ENCODE measurements at places on chromosomes 7 and 10.

GRCh38 chr10:60048091-60048501 lies 141.7 kb upstream of the CCDC6 start:
- DNase-seq = no peak

DNA sequence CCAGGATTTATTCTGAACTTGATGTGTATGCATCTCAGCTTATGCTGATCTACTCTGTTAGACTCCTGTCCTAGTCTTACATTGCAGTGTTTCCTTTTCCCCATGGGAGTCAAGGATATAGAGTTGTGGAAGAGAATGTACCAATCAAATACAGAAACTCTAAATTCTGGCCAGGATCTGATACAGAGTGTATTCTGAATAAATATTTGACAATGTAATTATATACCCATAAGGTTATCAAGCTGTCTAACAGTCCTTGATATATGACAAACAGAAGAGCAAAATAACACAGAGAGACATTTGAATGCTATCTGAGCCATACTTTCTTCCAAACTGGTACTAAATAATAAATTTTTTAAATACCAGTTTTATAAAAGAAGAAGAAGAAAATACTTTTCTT lies 116.8 kb downstream of the ETV1 start:
- DNase-seq = no peak

DNA sequence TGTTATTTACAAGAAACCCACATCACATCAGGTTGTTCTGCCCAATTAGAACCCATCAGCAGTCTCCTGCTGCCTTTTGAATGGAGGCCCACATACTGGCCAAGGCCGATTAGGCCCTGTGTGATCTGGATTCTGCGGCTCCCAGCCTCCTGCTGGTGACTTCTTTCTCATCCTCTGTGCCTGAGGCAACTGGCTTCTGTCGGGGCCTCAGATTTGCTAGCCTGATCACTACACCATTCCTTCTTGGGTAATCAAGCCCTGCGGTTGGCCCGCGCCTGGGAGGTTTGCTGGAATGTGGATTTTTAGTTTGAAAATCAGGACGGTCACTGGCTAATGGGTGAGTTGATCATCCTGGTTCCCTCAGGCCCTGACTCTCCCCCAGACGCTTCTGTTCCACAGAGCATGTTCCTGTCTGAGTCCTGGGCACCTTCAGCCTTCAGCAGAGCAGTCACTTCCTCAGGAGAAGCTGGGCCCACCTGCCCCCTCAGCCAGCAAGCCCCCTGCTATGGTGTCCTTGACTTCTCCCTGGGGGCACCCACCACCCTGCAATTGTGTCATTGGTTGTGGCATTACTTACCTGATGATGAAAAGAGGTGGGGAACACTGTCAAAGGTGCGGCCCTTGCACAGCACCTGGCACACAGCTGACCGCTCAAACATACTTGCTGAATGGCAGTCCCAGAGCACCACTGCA lies 207.6 kb downstream of the PHTF2 start:
- no peak for DNase-seq

GRCh38 chr7:151869455-151869854 lies 7.5 kb downstream of the PRKAG2 start:
- no peak for DNase-seq

DNA sequence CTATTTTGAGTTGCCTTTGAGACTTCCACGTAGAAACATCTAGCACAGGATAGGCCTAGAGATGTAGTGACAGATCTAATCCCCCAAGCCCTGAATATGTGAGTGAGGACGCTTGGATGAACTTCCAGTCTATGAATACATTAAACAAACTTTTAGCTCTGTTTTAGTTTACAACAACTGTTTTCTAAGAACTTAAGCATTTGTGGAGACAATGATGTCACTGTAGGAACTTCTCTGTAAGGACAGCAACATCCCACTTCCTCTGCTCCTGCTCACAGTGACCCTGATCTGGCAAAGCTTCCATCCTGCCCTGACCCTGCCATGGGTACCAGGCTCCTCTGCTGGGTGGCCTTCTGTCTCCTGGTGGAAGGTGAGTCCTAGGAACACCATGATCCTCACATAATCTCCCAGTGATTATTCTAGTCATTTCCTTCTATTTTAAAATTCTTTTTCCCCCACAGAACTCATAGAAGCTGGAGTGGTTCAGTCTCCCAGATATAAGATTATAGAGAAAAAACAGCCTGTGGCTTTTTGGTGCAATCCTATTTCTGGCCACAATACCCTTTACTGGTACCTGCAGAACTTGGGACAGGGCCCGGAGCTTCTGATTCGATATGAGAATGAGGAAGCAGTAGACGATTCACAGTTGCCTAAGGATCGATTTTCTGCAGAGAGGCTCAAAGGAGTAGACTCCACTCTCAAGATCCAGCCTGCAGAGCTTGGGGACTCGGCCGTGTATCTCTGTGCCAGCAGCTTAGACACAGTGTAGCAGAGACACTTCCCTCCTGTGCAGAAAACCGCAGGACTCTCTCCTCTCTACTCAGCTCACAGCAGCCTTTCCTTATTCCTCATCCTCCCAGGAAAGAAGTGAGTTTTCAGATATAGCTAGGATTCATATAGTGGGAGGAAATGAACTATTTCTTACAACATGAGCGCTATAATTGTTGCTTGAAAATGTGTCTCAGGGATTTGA lies 194.4 kb upstream of the PRSS1 start:
- no peak for DNase-seq

GRCh38 chr7:54615-55014 lies 137.8 kb upstream of the FAM20C start:
- no peak for DNase-seq

GRCh38 chr10:5927306-5927705 lies 37.3 kb downstream of the FBH1 start:
- DNase-seq = no peak

DNA sequence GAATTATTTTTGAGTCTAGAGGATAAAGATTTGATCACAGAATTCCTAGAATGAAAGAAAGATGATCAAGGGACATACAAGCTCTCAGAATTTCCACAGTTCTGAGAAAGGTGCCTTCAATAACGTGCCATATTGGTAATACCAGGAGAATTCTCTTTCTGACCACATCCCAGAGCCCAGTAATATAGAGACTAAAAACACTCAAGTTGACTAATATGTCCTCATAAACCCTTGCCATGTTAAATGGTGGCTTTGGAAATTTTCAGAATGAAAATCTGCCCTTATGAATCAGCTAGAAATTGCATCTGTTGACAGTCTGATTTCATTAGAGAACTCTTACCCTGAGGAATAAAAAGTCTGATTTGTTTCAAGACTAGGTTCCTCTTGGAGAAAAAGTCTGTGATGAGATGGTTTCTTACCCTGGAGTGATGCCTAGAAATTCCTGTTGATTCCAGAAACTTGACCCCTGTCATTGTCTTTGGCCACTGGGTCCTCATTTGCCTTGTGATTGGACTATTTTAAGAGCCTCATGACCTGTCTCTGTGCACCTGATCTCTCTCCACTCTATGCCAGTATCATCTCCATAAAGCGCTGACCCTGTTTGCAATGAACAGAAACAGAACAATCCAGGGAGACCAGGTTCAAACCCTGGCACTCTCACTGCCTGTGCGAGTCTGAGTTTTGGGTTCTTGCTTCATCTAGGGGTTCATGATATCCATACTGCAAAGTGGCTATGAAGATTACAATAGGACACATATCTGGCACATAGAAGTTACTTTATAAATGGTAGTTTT lies 3.3 kb downstream of the IL2RA start:
- no peak for DNase-seq

Data from Ammon's horn (tissue), 1 donor.